ENCODE measurements at places on chromosomes 13 and 19.

GRCh38 chr19:50537769-50538230 is 24.1 kb upstream of the ASPDH start:
- H3K4me1 ChIP-seq, result peaks cover 5% of the 10 kb centered on the region
- no peak overlapping the region for H3K27ac ChIP-seq

DNA sequence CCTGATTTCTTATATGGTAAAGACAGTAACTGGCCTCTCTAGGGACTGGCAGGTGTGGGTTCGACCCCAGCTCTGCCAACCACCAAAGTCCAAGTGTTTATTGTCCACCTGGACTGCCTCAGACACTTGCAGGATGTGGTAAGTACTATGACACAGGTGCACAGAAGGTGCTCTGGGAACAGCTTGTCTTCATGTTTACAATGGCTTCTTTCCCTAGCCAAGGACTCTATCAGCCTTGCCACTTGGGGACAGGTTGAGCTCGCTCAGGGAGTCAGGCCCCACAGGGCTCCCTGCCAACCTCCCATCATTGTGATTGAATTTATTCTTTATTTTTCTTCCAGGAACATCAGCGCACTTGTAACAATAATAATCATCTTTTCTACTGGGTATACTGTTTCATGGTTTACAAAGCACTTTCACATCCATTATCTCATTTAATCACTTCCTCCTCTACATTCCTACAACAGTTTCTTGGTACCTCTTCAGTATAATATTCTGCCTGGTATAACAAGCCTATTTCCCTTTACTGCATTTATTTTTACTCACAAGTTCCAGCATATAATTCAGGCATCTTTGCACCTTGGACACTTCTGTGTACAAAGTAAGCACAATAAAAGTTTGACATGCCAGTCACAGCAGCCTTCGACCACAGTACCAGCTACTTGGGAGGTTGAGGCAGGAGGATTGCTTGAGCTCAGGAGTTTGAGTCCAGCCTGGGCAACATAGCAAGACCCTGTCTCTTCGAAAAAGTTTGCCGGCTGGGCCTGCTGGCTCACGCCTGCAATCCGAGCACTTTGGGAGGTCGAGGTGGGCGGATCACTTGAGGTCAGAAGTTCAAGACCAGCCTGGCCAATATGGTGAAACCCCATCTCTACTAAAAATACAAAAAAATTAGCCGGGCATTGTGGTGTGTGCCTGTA is 24.2 kb upstream of the GATAD2A start:
- peaks cover 1% of the 10 kb centered on the region for H3K36me3 ChIP-seq
- no peak overlapping the region for H3K27ac ChIP-seq
- no peak for DNase-seq
- H3K27me3 ChIP-seq, result no peaks in the 10 kb centered on the region

DNA sequence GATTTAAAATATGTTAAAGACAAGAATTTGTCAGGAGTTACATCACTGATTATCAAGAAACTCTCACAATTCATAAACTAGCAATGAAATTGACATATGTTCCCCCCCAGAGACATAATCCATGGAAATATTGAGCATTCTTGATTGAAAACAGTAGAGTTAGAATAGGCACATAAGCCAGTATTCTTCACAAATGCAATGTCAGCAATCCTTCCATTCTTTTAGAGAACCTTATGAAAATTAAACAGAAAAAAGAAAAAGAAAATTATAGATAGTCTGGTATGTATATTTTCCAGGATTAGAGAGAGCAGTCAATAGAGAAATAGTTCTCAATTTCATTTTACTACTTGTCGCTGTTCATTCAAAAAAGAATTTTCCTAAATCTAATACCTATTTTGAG is 458.4 kb downstream of the EFNB2 start:
- H3K27ac ChIP-seq, result no peak overlapping the region
- H3K4me1 ChIP-seq, result no peaks in the 10 kb centered on the region
- H3K27me3 ChIP-seq, result peaks cover 3% of the 10 kb centered on the region
- no peak overlapping the region for H3K4me3 ChIP-seq
- H3K36me3 ChIP-seq, result no peaks in the 10 kb centered on the region

- H3K36me3 ChIP-seq, result peaks cover 100% of the 10 kb centered on the region
- peaks cover 94% of the 10 kb centered on the region for H3K4me1 ChIP-seq
- peak overlapping the region; percentile 100 for H3K27ac ChIP-seq
- H3K4me3 ChIP-seq, result peak overlapping the region; percentile 74
- peak; percentile 66 for DNase-seq
- no peaks in the 10 kb centered on the region for H3K27me3 ChIP-seq
These were observed 7.2 kb downstream of the HNRNPL start for GRCh38 chr19:38842439-38843174.

GRCh38 chr13:45796426-45797235 is 54.9 kb downstream of the SIAH3 start:
- no peak for DNase-seq
- H3K27ac ChIP-seq, result no peak overlapping the region
- H3K4me3 ChIP-seq, result no peak overlapping the region
- H3K27me3 ChIP-seq, result no peaks in the 10 kb centered on the region
- H3K4me1 ChIP-seq, result peaks cover 11% of the 10 kb centered on the region
- no peaks in the 10 kb centered on the region for H3K36me3 ChIP-seq

Measured in activated T-cell treated with anti-CD3 and anti-CD28 coated beads, Interleukin-2, amount 50 U/mL, for 24 hours (primary cell).